Central memory CD4-positive, alpha-beta T cell (primary cell): ENCODE measurements at places on chromosomes 5 and 9.

GRCh38 chr9:136614372-136614922, 48.3 kb upstream of the EGFL7 start:
- no peak for DNase-seq

DNA sequence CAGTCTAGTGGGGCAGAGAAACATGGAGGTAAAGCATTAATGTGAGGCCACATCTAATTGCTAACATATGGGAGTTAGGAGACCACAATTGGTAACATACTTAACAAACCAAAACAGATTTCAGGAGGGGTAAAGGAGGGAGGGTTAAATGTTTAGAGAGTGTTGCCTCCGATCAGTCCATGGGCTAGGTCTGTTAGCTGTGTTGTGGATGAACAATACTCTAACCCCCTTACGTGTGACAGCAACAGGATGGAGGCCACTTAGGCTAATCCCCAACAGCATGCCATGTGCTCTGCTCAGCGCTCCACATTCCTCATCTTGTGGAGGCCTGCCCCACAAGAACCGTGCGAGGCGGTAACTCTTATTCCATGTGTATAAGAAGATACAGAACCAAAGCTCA, 167.0 kb downstream of the CRB2 start:
- DNase-seq, result no peak

DNA sequence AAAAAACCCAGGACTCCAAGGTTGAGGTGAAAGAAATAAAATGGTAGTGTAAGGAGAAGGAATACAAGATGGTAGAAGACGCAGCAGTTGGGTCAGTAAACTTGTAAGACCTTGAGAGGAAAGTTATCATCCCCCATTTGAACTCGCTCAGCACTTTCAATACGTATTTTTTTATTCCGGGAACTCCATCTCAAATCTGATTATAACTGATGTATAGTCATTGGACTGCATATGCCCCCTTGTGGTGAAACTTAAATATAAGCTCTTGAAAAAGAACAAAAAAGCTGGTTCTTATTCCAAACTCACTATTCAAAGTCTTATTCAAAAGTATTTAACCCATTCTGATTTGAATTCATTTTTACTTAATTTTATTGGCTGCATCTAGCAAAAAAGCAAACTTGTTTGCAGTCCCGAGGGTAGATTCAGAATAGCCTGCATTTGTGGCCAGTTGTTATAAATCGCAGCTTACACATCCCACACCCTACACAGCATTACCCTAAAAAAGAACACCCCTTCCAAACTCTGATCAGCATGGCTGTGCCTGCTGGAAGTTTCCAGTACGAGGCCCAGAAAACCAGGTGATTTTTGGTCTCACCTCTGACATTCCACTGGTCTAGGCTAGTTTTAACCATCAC, 118.0 kb downstream of the ESM1 start:
- DNase-seq, result peak; percentile 54

DNA sequence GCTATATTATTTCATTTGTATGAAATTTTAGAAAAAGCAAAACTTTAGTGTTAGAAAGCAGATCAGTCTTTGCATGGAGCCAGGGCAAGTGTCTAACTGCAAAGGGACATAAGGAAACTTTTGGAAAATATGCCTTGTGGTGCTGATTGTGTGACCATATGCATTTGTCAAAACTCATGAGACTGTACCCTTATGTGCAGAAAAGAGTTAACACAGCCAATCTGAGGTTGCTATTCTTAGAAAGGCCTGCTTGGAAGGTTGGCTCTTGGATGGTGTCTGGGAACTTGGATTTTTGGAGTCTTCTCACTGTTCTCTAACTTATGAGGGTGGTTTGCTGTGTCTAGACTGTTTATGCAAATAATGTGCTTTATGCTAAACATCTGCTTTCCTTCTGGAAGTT, 76.6 kb downstream of the SNX18 start:
- DNase-seq, result no peak

DNA sequence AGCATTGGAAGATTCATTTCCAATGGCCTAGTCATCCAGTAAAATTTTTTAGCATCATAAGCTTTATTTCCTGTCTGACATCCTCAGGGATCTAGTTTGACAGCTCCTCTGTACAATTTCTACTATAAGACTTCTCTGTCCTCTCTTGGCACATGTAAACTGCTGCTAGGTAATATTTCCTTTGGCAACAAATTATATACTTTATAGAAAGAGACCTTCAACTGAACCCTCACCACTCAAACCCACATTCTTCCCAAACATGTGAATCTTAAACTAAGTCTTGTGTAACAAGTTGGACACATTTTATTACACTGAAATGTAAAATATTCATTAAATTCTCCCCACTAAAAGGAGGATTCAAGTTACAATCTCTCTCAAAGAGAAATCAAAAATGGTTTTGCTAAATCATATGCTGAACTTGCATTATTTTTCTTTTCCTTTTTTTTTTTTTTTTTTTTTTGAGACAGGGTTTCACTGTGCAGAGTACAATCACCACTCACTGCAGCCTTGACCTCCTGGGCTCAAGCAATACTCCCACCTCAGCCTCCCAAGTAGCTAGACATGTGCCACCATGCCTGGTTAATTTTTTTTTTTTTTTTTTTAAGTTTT, 36.9 kb downstream of the SCAI start:
- DNase-seq, result no peak

DNA sequence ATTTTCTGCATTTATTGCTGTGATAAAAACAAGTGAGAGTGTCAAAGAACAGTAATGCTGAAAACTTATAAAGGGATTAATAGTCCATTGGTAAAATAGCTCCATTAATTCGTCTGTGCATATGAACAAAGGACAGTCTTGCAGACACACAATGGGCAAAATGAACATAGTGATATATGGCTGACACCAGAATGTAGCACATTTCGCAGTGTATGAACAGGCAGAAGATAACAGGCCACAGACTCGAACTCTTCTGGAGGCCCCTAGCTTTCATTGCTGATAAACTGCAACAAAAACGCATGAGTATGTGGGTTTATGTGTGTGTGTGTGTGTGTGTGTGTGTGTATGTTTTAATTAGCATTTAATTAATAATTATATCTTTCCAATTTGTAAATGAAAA, 354.8 kb downstream of the TAF11L14 start:
- DNase-seq, result no peak

DNA sequence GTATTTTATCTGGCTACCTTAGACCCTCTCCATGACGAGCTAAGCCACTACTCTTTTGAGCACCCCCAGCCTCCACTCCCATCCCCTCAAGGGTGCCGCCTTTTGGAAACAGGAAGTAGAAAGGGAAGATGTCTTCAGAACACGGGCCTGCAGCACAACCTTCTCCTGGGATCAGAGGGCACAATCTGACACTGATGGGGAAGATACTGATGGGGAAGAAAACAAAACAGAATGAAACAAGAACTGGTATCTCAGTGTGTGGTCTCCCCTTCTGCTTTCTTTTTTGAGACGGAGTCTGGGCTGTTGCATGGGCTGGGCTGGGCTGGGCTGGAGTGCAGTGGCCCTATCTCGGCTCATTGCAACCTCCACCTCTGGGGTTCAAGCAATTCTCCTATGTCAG, 539.7 kb upstream of the DAP start:
- DNase-seq, result no peak

DNA sequence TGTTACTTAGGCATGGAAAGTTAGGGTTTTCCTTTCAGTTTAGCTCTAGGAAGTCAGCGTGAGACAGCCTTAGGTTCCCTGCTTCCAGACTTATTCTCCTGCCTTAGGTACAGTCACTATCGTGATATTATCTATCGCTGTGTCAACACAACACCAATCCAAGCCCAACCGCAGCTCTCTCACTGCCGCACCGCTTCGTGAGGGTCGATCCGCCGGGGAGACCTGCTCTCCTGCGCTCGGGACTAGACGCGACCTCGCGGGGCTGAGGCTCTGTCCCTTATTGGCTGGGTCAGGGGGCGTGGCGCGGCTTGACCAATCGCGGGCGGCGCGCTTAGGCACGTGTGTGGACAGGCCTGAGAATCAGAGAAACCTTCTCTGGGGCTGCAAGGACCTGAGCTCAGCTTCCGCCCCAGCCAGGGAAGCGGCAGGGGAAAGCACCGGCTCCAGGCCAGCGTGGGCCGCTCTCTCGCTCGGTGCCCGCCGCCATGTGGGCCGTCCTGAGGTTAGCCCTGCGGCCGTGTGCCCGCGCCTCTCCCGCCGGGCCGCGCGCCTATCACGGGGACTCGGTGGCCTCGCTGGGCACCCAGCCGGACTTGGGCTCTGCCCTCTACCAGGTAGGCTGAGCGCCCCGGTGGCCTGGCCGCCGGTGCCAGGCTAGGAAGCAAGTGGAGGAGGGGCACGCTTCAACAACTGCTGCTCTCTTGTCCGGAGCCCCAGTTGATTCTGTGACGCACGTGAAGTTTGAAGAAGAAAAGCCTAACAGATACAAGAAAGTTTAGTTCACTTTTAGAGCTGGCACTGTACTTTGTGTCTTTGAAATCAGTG, at the start of gene MCCC2:
TSS of gene MCCC2 (plus strand) at position 400 of the 825 bp plus-strand sequence. CDS start at position 486, 86 bp downstream.
- DNase-seq, result peak; percentile 95

GRCh38 chr5:102307232-102307631, 11.1 kb upstream of the SLCO4C1 start:
- no peak for DNase-seq
